Stimulated activated CD8-positive, alpha-beta memory T cell treated with anti-CD3 and anti-CD28 coated beads, Interleukin-4, amount 100 ng/mL, for 4 hours (primary cell): ENCODE measurements at places on chromosomes 4 and X.
A peak's percentile ranks its signal among the peaks of the same experiment; 100 is the strongest.

DNA sequence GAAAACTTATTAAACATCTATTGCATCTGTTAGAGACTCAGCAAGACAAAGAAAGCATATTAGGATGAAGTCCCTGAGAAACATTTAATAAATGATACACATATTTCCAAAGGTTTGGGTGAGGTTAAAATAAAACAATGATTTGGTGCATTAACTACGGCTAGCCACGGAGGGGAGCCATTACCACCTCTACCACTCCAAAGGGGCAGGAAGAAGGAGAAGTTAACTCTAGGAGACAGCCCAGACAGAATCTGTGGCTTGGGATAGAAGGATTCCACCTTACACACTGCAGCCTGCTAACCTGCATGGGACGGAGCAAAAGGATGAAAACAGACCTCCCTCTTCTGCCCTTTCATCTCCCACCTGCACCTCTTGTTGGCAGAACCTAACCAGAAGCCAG lies 189.1 kb upstream of the C1QTNF7 start:
- no peak for DNase-seq

- DNase-seq = no peak
These were observed 331.4 kb downstream of the CCSER1 start for GRCh38 chr4:90458576-90458975.

- DNase-seq = no peak
These were observed 159.4 kb downstream of the TRAM1L1 start for GRCh38 chr4:116925900-116926457.

DNA sequence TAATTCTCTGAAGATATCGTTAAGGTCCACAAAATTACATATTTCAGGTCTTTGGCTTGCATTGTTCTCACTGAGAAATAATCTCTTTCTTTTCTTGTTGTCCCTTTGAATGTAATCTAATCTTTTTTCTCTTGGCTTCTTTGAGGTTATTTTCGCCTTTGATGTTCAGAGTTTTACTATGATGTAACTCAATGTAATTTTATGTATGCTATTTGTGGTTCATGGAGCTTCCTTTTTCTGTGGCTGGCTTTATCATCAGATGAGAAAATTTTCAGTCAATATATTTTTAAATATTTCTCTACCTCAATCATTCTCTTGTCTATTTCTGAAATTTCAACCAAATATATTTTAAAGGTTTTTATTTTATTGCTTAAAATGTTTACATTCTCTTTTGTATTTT lies 672.2 kb downstream of the TRAM1L1 start:
- DNase-seq = no peak

- DNase-seq = no peak
These were observed 64.5 kb downstream of the DCHS2 start for GRCh38 chr4:154427149-154427548.

- DNase-seq = no peak
These were observed 168.4 kb upstream of the WDR1 start for GRCh38 chr4:10285028-10285427.

DNA sequence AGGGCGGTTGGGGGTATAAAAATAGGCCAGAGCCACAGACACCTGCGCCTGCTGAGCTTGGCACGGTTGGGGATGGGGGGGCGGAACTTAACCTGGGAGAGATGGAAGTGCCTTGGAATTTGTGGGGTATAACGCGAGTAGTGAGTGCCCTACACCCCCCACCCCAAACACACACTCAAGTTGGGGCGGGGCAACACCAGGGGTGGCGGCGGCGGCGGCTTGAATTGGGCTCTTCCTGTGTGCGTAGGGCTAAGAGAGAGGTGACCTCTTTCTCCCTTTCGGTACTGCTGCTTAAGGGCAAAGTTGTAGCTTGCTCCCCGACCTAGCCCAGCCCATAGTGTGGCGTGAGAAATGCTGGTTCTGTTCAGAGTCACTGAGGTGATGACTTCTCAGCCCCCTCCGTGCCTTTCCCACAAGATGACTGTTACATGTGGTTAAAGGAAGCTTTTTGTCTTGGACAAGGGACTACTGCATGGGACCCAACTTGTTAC lies 839 bp downstream of the STK26 start:
- DNase-seq = peak; percentile 37

- DNase-seq = no peak
These were observed 101.7 kb downstream of the GATB start for GRCh38 chr4:151658959-151659600.

- DNase-seq = no peak
These were observed 89.2 kb downstream of the PDS5A start for GRCh38 chr4:39888541-39888940.
